ENCODE measurements at places on chromosomes 12 and 14.

DNA sequence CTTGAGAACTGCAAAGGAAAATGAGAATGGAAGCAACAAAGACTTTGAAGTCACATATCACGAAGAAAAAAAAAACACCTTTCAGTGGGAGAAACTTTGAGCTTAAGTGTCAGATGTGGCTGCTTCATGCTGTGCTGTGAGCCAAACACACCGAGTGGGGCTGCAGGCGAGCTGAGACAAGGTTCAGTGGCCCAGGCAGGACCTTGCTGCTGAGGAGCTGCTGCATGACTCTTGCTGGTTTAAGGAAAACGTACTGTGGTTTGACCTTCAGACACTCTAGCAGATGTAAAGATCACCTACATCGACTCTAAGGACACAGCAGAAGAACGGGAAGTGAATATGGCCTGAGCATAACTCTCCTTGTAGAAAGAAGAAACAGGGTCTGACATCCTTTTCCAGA is 118.1 kb upstream of the OR4E1 start:
- no peak for DNase-seq

- no peak for DNase-seq
These were observed 3.5 kb upstream of the GYS2 start for GRCh38 chr12:21608196-21608595.

GRCh38 chr12:122123051-122123760 is 44.6 kb downstream of the MLXIP start:
- peak; percentile 57 for DNase-seq

DNA sequence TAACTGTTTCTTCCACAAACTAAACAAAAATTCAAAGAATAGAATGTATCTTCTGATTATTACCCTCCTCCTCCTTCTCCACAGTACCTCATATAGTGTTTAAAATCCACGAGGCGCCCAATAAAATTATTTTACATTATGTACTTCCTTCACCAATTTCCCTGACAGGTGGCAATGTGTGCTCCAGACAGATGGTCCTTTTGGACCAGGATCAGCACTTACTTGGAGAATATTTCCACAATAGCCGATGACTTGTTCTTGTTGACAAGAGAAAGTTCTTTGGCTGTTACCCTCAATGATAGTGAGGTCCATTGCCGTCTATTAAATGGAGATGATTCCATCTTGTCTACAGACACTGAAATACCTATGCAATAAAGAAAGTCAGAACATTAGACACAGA is 34.9 kb downstream of the LIMA1 start:
- DNase-seq: no peak

- DNase-seq: no peak
These were observed 376 bp downstream of the INSM2 start for GRCh38 chr14:35534208-35534872.

DNA sequence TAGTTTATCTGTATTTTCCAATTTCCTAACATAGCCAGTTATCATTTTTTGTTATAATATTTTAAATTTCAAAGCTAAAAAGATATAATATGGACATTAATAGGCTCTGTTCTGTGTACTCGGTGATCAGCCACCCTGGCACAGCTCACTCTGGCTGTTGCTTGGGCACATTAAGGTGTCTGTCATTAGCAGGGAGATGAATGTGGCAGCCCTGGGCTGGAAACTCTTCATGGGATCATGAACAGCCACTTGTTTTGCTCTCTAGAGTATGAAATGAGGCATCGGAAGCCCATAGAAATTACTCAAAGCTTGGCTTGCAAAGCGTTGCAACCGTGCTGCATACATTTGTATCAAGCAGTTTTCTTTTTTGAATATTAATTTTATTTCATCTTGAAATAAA is 233.2 kb downstream of the DACT1 start:
- no peak for DNase-seq

DNA sequence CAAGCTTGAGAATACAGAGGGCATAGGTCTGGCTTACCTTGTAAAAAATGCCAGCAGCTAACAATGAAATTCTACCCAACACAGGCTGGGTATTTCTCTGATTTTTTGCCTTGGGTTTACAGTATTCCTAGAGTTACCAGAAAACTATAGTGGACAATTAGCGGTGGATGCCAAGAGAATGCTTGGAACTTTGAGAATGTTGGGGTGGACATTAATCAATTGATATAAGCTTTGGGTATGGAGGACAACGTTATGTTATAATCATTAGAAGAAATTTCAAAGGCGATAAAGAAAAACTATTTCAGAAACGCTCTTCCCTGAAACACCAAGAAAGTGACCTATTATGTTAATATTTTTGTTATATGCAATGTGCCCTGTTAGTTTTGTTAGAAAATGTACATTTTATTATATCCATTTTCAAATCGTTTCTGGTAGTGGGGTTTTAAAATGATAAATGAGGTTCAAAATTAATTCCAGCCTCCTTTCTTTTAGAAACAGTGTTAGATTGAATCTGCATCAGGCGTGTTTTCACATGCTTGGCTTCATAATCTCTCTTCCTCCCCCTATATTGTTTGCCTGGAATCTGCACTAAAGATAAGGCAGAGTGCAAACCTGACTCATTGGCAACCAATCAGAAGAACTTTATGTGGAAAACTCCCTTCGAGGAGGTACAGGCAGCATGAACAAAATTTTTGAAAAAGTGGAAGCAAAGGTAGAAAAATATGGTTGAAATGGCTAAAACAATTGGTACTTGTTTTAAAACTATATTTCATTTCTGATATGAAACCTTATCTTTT is 1.4 kb upstream of the PTPRQ start:
- no peak for DNase-seq

GRCh38 chr12:26867080-26867479 is 34.1 kb upstream of the ITPR2 start:
- no peak for DNase-seq

- no peak for DNase-seq
These were observed 13.1 kb upstream of the NID2 start for GRCh38 chr14:52081964-52082363.

DNA sequence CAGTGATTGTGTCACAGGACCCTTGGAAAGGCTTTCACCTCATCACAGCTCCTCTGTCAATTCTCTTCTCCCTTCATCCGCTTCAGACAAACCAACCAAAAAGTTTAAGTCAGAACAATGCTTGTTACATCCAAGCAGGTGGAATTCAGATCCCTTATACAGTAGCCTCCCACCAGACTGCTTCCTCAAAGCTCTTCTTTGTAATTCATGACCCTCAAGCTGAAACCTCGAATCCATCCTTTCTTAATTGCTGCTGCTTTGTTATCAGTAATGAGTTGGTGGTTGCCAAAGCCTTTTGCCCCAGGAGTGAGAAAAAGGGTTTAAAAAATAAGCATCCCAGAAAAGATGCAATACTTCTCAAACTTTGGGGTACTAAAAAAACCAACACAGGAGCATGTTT is 9.5 kb downstream of the BEST3 start:
- DNase-seq: no peak

DNA sequence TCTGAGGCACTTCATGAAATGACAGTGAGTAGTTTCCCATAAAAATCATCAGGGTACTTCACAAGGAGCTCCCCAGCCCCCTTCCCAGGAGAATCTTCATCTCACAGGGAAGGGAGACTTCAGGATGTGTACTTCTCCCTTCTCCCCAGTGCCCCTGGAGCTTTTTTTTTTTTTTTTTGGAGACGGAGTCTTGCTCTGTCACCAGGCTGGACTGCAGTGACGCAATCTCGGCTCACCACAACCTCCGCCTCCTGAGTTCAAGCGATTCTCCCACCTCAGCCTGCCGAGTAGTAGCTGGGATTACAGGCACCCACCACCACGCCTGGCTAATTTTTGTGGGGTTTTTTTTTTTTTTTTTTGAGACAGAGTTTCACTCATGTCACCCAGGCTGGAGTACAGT is 10.4 kb downstream of the ITPK1 start:
- DNase-seq: no peak

Measured in effector memory CD4-positive, alpha-beta T cell (primary cell).